ENCODE measurements at places on chromosomes 13 and 19.

DNA sequence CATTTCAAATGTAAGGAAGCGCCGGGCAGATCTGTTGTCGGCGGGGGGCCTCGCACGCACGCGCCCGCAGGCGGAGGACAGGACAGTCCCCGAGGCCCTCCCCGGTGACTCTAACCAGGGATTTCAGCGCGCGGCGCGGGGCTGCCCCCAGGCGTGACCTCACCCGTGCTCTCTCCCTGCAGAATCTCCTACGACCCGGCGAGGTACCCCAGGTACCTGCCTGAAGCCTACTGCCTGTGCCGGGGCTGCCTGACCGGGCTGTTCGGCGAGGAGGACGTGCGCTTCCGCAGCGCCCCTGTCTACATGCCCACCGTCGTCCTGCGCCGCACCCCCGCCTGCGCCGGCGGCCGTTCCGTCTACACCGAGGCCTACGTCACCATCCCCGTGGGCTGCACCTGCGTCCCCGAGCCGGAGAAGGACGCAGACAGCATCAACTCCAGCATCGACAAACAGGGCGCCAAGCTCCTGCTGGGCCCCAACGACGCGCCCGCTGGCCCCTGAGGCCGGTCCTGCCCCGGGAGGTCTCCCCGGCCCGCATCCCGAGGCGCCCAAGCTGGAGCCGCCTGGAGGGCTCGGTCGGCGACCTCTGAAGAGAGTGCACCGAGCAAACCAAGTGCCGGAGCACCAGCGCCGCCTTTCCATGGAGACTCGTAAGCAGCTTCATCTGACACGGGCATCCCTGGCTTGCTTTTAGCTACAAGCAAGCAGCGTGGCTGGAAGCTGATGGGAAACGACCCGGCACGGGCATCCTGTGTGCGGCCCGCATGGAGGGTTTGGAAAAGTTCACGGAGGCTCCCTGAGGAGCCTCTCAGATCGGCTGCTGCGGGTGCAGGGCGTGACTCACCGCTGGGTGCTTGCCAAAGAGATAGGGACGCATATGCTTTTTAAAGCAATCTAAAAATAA is 18.2 kb downstream of the IL17D start:
- DNase-seq = no peak

DNA sequence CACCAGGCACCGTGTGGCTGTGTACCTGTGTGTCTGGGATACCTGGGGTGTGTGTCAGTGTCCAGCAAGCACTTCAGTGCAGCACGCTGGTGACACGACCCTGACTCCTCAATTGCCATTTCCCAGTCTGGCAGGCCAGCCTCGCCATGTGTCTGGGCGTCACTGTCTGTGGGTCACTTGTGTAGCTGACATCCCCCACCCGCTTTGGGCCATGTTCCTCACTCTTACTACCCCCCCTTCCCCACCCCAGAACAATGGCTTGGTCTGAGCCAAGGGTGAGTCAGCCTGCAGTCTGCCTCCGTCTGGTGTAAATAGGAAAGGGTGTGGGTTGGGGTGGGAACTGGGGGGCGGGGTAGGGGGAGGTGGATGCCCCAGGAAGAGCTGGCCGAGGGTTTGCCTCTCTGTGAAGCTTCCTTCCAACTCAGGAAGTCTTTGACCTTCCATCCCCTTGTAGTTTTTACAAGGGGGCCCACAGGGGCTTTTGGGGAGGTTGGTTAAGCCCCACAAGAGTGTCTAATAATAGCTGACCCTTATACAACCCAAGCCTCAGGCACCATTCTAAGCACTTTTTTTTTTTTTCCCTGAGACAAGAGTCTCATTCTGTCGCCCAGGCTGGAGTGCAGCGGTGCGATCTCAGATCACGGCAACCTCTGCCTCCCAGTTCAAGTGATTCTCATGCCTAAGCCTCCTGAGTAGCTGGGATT is 17.6 kb downstream of the NOVA2 start:
- DNase-seq = peak; percentile 88

- no peak for DNase-seq
These were observed 28.3 kb upstream of the PCDH9 start for GRCh38 chr13:67258482-67258881.

DNA sequence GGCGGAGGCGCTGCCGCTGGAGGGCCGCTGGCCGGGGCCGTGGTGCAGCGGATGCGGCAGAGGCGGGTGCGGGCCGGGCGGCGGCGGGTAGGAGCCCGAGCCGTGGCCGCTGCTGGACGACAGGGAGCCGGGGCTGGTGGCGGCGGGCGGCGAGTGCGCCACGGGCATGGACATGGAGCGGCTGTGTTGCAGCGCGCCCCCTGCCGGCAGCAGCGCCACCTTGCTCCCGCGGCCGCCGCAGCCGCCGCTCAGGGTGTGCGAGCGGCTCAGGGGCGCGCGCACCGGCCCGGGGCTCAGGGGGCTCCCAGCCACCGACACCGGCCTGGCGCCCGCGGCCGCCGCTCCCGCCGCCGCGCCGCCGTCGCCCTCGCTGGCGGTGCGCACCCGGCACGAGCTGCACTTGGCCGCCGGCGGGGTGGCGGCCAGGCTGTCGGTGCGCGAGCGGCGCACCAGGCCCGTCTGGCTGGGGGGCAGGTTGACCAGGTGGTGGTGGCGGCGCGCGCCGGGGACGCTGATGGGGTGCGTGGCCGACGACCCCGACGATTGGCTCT is 1.7 kb downstream of the IRS2 start:
- DNase-seq = peak; percentile 79
